Stimulated activated CD8-positive, alpha-beta memory T cell treated with anti-CD3 and anti-CD28 coated beads, Interleukin-7, amount 100 ng/mL, for 1 hour (primary cell): ENCODE measurements at places on chromosomes 7 and 10.

DNA sequence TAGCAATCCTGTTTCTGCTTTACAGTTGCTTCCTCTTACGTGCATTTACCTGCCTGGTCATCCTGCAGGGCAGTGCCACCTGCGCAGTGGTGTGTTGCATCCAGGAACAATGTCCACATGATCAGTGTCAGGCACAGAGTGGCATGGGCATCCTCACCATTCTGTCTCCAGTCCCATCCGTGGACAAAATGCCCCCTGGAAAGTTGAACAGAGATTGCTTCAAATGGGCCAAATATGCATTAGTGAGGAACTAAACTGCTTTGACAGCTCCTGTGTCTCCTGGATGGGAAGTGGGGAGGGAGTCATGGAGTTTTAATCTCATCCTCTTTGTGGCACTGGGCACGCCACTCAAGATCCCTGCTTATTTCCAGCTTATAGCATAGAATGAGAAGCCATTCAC lies 151.8 kb downstream of the DPP6 start:
- DNase-seq, result no peak

DNA sequence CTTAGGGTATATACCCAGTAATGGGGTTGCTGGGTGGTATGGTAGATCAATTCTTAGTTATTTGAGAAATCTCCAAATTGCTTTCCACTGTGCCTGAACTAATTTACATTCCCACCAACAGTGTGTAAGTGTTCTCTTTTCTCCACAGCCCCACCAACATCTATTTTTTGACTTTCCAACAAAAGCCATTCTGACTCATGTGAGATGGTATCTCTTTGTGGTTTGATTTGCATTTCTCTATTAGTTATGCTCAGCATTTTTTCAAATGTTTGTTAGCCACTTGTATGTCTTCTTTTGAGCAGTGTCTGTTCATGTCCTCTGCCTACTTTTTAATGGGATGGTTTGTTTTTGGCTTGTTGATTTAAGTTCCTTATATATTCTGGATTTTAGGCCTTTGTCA lies 66.4 kb downstream of the MGAM2 start:
- no peak for DNase-seq

DNA sequence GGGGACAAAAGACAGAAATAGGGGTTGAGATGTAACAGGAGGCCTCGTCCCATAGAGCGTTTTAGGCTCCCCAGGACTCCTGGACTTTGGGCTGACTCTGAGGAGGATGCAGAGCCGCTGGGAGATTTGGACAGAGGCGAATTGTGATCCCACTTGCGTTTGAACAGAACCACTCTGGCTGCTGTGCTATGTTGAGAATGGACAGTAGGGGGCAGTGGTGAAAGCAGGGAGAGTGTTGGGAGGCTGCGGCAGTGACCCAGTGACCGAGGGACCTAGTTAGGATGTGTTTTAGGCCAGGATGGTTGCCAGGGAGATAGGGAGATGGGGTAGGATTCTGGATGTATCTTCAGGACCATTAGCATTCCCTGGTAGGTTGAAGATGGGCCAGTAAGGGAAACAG lies 271.6 kb downstream of the CCDC3 start:
- no peak for DNase-seq

GRCh38 chr7:14687777-14688176 lies 214.8 kb downstream of the DGKB start:
- no peak for DNase-seq

- DNase-seq, result no peak
Measured at GRCh38 chr10:32982911-32983909, 25.2 kb upstream of the ITGB1 start.

GRCh38 chr7:82745117-82745516 lies 301.5 kb upstream of the CACNA2D1 start:
- DNase-seq, result no peak
